Ascending aorta (tissue), 2 donors: ENCODE measurements at places on chromosomes 7 and 10. TPM values are rescaled to one million over a fixed set of nuclear protein-coding genes. Genes with fewer than 3 reads are reported as not detected.

- no peaks in the 10 kb centered on the region for H3K27me3 ChIP-seq
- DNase-seq = no peak
- H3K36me3 ChIP-seq = no peaks in the 10 kb centered on the region
- H3K4me1 ChIP-seq = peaks cover 8% of the 10 kb centered on the region
These were observed 286.2 kb downstream of the KCNMA1 start for GRCh38 chr10:77351386-77351785.

DNA sequence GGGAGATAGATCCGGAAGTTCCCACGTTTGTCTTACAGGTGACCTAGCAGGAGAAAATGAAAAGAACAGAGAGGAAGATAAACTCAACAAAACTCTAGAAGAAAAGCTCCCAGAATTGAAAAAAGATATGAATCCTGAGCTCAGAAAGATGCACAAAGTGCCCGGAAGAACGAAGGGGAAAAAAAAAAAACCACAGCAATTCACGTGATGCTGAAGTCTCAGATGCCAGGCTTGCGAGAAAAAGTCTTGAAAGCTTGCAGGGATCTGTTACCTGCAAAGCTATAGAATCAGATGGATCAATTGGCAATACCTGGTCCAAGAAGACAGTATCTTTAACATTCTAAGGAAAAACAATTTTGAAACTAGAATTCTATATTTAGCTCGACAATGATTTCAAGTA is 33.5 kb downstream of the CARD11 start:
- no peak overlapping the region for H3K27ac ChIP-seq
- no peak overlapping the region for H3K4me3 ChIP-seq
- H3K36me3 ChIP-seq = no peaks in the 10 kb centered on the region

GRCh38 chr10:74610299-74610698 is 216.1 kb upstream of the KAT6B start:
- H3K4me3 ChIP-seq = no peak overlapping the region
- no peaks in the 10 kb centered on the region for H3K36me3 ChIP-seq
- no peak for DNase-seq
- no peak overlapping the region for H3K27ac ChIP-seq
- H3K4me1 ChIP-seq = no peaks in the 10 kb centered on the region
- no peaks in the 10 kb centered on the region for H3K27me3 ChIP-seq

GRCh38 chr10:16809074-16809718 is 8.0 kb downstream of the RSU1 start:
- H3K27me3 ChIP-seq = no peaks in the 10 kb centered on the region
- no peak for DNase-seq
- no peak overlapping the region for H3K4me3 ChIP-seq
- H3K4me1 ChIP-seq = peaks cover 12% of the 10 kb centered on the region
- H3K36me3 ChIP-seq = peaks cover 3% of the 10 kb centered on the region
- no peak overlapping the region for H3K27ac ChIP-seq

The WEE2 gene
- total RNA-seq = not detected

- H3K36me3 ChIP-seq = no peaks in the 10 kb centered on the region
- no peak for DNase-seq
- H3K27ac ChIP-seq = no peak overlapping the region
- no peaks in the 10 kb centered on the region for H3K4me1 ChIP-seq
- no peaks in the 10 kb centered on the region for H3K27me3 ChIP-seq
- H3K4me3 ChIP-seq = no peak overlapping the region
These were observed 158.8 kb downstream of the NXPH1 start for GRCh38 chr7:8592167-8592566.

DNA sequence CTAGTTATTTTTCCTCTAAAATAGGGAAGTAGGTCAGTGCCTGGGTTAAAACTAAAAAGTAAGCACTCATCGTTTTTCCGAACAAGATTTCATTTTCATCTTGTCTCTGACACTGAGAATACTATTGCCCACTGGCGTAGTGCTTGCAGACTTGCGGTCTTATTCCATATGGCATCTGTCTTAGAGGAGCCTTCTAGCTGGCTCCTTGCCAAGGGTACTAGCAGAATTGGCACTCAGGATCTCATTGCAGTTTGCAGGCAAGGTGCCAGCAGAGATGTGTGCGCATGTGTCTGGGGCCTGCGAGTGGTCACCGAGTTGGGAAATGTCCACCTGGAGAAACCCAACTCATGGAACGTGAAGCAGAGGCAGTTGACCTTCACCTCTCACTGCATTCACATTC is 143.4 kb downstream of the CELF2 start:
- H3K36me3 ChIP-seq = no peaks in the 10 kb centered on the region
- H3K27me3 ChIP-seq = no peaks in the 10 kb centered on the region
- DNase-seq = peak; percentile 69
- H3K27ac ChIP-seq = no peak overlapping the region
- peaks cover 5% of the 10 kb centered on the region for H3K4me1 ChIP-seq

DNA sequence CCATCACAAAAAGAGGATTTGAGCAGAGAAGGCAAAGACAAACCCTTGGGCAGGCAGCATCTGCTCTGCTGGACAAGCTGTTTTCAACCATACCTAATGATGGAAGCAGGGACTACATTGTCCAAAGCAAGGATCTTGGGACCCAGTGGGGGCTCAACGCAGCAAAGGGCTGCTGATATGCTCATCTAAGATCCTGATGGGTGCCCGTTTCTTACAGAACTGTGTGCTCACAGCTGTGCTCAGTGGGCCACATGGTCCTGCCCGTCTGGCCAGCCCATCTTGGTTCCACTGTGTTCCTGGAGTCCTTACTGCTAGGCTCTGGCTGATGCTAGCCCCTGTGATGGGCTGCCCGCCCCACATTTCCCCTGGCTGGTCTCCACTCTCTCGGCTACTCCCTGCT is 36.1 kb downstream of the GPRIN2 start:
- no peak overlapping the region for H3K4me3 ChIP-seq
- DNase-seq = no peak
- H3K4me1 ChIP-seq = peaks cover 9% of the 10 kb centered on the region
- H3K36me3 ChIP-seq = no peaks in the 10 kb centered on the region
- H3K27me3 ChIP-seq = no peaks in the 10 kb centered on the region

DNA sequence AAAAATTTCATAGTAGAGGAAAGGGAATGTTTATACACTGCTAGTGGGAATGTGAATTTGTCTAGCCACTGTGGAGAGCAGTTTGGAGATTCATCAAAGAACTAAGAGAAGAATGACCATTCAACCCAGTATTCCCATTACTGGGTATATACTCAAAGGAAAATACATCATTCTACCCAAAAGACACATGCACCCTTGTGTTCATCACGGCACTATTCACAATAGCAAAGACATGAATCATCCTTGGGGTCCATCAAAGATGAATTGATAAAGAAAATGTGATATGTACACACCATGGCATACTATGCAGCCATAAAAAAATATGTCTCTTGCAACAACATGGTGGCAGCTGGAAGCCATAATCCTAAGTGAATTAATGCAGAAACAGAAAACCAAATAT is 825.7 kb downstream of the TNS3 start:
- H3K36me3 ChIP-seq = no peaks in the 10 kb centered on the region
- DNase-seq = no peak
- no peak overlapping the region for H3K4me3 ChIP-seq
- H3K27ac ChIP-seq = peak overlapping the region; percentile 83
- H3K27me3 ChIP-seq = no peaks in the 10 kb centered on the region

The UCN3 gene
- not detected for total RNA-seq

GRCh38 chr10:17273403-17273802 is 45.4 kb downstream of the VIM start:
- no peaks in the 10 kb centered on the region for H3K27me3 ChIP-seq
- H3K36me3 ChIP-seq = no peaks in the 10 kb centered on the region
- H3K27ac ChIP-seq = no peak overlapping the region
- no peak overlapping the region for H3K4me3 ChIP-seq

GRCh38 chr7:99142727-99143520 is 984 bp downstream of the SMURF1 start:
- H3K36me3 ChIP-seq = no peaks in the 10 kb centered on the region
- H3K27ac ChIP-seq = peak overlapping the region; percentile 99
- H3K4me3 ChIP-seq = peak overlapping the region; percentile 100
- DNase-seq = peak; percentile 98
- no peaks in the 10 kb centered on the region for H3K27me3 ChIP-seq

- H3K27ac ChIP-seq = no peak overlapping the region
- no peaks in the 10 kb centered on the region for H3K4me1 ChIP-seq
These were observed 34.0 kb upstream of the DNMBP start for GRCh38 chr10:100043796-100044195.

The FKBP6 gene
- total RNA-seq = not detected
